ENCODE measurements at places on chromosomes 13 and 19. TPM values are rescaled to one million over a fixed set of nuclear protein-coding genes. Genes with fewer than 3 reads are reported as not detected.
A peak's percentile ranks its signal among the peaks of the same experiment; 100 is the strongest.

Gene MEIOSIN
- total RNA-seq, result not detected

Gene QPCTL
- 22.7 TPM for total RNA-seq

- no peak for DNase-seq
Observed at GRCh38 chr13:89239361-89240127, 1568.4 kb downstream of the SLITRK5 start.

GRCh38 chr13:26132756-26133155, 80.9 kb upstream of the SHISA2 start:
- DNase-seq, result no peak

Gene ICAM5
- 0.83 TPM for total RNA-seq

DNA sequence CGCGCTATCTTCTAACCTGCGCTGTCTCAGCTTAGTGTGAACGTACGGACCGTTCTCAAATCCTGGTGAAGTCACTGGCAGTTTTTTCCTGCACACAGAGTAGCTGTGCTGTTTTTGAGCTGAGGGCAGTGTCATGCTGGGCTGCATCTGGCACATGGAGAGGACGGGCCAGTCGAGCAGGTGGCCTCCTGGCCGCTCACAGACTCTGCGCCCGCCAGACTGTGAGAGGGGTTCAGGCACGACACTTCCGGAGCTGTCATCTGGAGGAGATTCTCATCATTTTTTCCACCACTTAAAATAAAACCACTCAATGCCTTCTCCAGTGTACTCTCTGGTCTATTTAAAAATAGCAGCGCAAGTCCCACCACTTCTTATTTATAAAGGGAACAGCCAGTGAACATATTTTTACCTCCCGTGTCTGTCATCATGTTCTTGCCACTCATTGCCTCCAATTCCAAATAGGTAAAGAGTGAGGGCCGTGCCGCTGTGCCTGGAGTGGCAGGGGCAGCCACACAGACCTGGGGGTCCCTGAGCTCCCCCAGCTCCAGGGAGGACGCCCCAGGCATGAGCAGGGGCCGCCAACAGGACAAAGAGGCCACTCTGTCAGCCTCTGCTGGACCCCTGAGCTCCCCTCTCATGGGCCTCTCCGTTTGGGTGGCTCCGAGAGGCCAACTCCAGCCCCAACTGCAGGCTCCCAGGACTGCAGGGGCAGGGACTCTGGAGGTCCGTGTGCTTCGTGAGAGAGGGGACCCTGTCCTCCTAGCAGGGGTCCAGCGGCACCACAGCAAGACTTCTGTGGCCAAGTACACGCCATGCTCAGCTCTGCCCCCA, 36.9 kb upstream of the GRTP1 start:
- no peak for DNase-seq

DNA sequence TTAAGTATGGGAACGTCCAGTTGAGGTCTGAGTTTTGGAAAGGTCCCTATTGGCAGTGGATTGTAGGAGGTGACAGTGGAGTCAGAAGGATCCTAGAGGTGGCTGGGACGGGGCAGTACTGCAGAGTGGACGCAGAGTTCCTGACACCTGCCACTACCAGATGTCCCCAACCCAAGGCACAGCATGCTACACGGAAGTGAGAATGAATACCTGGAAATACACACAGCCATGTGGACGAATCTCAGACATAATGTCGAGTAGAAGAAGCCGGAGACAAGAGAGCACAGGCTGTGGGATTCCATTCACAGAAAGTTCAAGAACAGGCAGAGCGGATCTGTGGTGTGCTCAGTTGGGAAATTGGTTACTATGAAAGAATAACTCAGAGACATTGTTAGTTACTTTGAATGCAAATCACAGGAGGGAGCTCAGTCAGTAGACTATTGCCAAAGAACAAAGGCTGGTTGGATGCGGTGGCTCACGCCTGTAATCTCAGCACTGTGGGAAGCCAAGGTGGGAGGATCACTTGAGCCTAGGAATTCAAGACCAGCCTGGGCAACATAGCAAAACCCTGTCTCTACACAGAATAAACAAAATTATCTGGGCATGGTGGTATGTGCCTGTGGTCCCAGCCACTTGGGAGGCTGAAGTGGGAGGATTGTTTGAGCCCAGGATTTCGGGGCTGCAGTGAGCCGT, 37.4 kb downstream of the RYR1 start:
- DNase-seq, result no peak

GRCh38 chr13:98377635-98378378, 199.1 kb downstream of the STK24 start:
- no peak for DNase-seq

- no peak for DNase-seq
Observed at GRCh38 chr19:43778651-43779050, 2.1 kb downstream of the KCNN4 start.

Gene BICRA
- total RNA-seq, result 14.4 TPM

Gene HMG20B
- 48.0 TPM for total RNA-seq

DNA sequence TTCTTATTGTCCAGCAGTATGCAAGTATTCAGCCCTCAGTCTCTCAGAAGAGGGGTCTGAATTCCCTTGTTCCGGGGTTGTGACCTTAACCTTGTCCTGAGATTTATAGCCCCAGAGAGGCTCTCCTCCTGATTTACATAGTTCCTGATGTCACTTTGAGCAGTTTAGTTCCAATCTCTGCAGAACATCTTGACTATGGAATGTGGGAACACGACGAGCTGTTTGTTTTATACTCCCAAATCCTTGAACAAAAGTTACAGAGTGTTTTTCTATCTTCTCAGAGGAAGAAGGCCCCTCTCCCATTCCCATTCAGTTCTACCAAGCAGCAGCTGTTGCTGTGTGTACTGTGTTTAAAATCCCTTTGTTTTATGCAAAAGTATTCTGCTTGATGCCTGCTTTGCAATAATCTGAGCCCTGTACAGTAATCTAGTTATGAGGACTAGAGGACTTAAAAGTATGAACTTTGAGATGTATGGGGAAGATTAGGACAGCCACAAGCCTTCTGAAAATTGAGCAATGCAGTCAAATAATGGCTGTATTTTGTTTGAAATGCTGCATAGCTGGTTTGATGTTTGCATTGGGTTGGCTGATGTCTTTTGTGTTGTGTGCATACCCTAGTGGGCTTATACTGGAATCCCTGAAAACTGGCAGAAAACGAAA, 74.7 kb downstream of the KL start:
- no peak for DNase-seq

- no peak for DNase-seq
Observed at GRCh38 chr13:106187501-106188095, 347.9 kb downstream of the EFNB2 start.

Gene RGS9BP
- total RNA-seq, result not detected

DNA sequence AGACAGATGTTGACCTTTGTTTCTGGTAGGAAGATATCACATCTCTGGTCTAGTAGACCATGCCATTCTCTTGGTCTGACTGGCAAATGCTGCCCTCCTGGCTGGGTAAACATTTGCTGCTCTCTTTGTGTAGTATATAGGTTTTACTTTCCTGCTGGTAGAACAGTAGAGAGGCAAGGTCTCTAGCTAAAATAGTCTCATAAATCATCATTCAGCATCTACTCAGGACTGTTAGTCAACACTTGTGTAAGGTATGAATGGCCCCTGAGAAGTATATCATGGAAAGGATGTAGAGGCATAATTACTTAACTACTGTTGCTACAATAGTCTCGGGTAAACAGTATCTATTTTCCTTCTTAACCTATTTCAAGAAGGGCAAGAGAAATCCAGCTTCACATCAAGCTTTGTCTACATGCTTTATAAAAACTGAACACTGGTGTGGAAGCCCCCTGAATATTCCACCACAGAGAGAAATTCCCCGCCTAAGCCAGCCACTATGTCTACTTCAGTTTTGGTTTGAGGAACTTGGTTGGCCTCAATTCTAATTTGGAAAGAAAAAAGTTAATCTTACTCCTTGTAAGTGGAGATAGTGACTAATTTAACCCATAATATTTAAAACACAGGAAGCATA, 18.4 kb upstream of the MYCBP2 start:
- no peak for DNase-seq

GRCh38 chr19:52584736-52585440, 14.8 kb downstream of the ZNF701 start:
- DNase-seq, result no peak

DNA sequence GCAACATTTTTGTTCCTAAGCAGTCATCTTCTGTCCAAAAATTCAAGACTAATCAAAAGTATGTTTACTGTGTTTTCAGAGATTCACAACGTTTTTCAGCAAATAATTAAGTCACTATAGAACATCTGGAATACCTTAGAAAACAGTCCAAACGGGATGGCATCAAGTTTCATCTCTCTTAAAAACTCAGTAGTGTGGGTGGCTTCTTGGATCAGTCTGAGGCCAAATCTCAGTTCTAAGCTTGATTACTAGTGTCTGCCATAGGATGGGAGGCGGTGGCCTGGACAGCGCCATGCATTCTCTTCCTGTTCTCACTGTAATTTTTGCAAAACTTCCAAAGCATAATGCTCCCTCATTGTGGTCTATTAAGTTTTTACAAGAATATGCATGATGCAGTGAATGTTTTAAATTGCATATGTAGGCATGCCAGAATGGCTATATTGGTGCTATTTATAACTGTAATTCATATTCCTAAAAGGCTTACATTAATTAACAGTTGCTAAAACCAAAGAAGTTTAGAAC, 37.1 kb downstream of the ANKRD10 start:
- DNase-seq, result no peak

- no peak for DNase-seq
Observed at GRCh38 chr13:56893843-56894242, 246.9 kb upstream of the PRR20A start.

DNA sequence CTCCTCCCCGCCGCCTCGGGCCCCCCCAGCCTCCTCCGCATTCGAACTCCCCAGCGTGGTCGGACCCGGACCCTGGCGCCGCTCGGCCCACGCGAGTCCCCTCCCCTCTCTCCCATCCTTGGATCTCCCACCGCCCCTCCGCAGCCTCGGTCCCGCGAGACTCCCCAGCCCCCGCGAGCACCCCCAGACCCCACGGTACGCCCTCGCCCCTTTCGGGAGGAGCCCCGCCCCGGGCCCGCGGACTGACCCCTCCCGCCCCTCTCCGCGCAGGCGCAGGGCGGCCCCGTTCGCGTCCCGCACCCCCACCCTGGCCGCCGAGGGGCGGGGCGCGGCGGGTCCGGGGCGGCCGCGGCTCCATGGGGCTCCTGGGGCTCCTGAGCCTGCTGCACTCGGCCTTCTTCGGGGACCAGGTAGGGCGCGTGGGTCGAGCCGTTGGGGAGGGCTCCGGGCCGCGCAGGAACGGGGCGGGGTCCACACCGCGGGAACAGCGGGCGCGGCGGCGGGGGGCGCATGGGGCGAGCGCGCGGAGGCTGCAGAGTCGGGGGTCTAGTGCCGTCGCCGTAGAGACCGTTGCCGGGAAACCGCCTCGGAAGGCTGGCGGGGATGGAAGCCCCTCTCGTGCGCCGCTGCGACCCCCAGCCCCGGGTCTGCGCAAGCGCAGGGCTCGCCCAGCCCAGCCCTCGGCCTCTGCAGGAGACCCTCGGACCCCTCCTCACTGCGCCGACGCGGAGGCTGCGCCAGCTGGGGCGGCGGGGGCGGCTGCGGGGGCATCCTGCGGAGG, 3.8 kb upstream of the APC2 start:
- DNase-seq, result no peak

Gene MIR17HG
- total RNA-seq, result 39.8 TPM

GRCh38 chr13:47661076-47661475, 340.0 kb downstream of the SUCLA2 start:
- DNase-seq, result no peak

GRCh38 chr19:30467239-30467638, 95.1 kb downstream of the ZNF536 start:
- no peak for DNase-seq

DNA sequence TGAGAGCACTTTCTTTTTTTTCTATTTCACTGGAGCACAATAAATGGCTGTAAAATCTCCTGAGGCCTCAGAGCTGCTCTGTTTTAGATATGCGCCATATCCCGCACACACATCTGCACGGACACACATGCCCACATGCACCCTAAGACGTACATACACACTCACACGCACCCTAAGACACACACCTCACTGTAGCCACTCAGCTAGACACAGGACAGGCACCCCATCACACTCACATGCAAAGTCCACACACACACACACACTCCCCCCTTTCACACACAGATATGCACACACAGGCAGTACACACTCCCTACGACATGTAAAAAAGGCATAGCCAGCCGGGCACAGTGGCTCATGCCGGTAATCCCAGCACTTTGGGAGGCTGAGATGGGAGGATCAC, 8.8 kb downstream of the ELOF1 start:
- DNase-seq, result no peak

DNA sequence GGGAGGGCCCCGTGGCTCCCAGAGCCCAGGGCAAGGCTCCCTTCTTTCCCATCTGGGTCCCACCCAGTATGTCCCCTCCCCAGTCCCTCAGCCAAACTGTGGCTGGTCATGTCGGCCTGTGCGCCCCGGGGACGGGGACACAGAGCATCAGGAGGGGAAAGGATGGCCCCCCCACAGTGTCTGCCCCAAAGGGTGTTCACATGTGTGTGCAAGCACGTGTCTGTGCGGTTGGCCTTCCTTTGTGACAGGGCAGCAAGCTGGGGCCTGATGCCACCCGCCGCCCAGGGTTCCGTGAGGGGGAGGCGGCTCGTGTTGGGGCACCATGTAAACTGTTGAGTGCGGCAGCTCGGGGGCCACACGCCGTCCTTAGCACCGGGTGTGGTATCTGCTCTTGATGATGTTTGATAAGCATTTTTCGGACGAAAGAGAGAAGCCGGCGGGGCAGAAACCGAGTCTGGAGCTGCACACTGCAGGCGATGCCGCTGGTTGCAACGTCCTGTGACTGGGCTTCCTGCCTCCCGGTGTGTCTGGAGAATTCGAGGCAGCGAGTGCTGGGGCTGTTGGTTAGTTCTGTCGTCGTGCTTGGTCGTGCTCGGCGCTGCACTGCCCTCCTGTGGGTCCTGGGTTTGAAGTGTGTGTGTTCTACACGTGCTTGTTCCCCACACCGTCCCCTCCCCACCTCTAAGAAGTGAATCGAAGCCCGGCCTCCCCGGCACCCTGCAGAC, 18.4 kb downstream of the GNA11 start:
- no peak for DNase-seq

DNA sequence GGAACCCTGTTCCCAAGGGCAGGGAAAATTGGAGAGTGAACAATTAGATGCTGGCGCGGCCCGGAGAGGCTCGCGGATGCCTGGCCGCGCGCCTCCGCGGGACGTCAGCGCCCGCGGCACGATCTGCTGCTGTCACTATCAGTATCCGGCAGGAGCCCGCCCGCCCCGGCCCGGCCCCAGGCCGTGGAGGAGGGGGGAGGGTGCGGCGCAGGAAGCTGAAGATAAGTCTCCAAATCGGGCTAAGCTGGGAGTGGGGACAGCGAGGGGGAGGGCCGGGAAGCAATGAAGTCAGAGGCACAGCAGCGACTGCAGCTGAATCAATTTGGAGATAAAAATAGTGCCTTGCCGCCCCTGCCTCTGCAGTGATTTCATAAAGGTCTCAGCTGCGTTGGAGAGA, 441.5 kb upstream of the KLF12 start:
- peak; percentile 62 for DNase-seq

- DNase-seq, result no peak
Observed at GRCh38 chr13:50449465-50449864, 394.0 kb downstream of the DLEU7 start.

All from natural killer cell treated with Interleukin-12 subunit alpha and Interleukin-12 subunit beta and Interleukin-15 and Interleukin-18, amount 100 ng/mL, for 72 hours (primary cell).